ENCODE measurements at places on chromosomes 1 and 21.

- no peak for DNase-seq
These were observed 6.9 kb upstream of the TAS1R2 start for GRCh38 chr1:18866314-18866713.

DNA sequence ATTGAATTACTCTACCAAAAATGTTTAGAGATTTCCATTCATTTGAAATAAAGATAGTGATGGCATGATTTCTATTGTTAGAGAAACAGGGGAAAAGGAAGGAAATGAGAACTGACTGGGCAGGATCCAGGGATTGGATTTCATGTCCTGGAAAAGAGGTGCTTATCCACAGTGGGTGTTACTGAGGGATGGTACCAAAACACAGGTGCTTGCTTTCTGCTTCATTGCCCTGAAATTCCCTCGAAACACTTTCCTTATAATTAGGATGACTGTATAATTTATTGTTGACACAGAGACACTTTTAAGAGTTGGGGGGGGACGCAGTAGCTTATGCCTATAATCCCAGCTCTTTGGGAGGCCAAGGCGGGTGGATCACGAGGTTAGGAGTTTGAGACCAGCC is 185.0 kb upstream of the KCNK2 start:
- DNase-seq, result no peak

DNA sequence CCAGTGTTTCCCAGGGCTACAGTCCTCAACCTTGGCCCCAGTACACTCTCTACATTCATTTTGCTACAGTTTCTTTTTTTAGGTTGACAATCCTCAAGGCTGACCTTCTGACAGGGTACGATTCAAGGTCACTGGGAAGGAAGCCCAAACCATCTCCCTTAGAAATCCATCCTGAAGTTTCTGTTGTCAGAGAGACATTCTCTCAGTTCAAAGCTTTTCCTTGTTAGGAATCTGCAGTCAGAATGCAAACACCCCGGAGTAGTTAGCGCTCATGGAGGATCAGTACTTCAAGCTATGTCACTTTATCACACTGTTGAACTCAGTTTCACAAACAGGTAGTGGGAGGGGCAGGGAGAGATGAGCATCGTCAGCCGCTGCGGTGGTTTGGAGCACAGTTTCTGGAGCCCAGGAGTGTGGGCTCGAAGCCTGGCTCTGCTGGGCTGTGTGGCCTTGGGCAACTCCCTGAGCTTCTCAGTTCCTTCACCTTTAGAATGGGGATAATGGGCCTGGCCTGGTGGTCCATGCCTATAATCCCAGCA is 4.2 kb downstream of the SLC2A5 start:
- no peak for DNase-seq

DNA sequence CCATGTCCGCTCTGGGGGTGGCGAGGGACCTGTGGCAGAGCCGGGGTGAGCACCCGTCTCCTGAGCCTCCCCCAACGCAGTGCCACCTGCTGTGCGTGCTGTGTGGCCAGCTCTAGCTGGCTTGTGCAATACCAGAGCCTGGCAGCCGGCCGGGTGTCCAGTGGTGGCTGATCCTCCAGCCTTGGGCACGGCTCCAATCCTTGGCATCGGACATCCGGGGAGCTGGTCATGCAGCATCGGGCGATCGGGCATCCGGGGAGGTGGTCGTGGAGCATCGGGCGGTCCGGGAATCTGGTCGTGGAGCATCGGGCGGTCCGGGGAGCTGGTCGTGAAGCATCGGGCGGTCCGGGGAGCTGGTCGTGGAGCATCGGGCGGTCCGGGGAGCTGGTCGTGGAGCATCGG is 8.1 kb downstream of the SLX9 start:
- DNase-seq, result no peak

GRCh38 chr1:31633117-31633516 is 11.6 kb downstream of the PEF1 start:
- DNase-seq, result no peak

DNA sequence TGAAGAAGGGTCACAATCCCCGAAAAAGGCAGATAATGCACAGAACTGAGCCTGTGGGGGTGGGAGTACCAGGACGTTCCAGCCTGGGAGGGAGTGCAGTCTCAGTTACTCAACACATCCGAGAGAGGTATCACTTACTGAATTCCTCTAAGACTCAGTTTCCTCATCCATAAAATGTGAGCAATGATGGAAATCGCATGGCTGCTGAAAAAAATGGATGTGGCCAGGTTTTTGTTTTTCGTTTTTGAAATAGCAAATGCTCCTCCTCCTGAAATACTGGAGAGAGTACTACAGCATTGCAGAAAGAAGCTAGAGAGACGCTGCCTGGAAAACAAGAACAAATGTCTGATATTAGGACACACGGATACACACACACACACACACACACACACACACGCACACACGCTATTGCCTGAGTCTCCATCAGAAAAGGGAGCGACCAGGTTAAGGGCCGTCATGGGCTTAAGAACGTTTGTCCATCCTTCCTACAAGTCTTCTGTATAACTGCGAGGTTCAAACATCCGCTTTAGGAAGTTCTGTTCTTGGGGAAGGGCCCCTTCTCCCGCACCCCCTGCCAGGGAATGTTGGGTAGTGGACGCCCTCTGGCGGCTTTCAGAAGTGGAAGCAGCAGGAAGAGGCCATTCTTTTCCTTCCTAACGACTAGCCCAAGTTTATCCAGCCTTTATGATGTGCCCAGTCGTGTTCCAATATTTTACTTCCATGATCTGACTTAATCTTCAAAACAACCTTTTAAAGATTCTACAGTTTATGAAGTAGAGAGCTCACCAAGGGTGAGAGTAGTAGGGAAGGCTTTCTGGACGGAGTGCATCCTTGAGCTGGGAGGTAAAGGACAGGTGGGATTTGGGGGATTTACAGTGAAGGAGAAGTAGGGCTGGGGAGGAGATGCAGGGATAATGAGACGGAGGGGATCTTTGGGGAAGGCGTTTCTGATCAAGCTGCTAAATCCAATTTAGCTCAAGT is 699 bp upstream of the NES start:
- no peak for DNase-seq

DNA sequence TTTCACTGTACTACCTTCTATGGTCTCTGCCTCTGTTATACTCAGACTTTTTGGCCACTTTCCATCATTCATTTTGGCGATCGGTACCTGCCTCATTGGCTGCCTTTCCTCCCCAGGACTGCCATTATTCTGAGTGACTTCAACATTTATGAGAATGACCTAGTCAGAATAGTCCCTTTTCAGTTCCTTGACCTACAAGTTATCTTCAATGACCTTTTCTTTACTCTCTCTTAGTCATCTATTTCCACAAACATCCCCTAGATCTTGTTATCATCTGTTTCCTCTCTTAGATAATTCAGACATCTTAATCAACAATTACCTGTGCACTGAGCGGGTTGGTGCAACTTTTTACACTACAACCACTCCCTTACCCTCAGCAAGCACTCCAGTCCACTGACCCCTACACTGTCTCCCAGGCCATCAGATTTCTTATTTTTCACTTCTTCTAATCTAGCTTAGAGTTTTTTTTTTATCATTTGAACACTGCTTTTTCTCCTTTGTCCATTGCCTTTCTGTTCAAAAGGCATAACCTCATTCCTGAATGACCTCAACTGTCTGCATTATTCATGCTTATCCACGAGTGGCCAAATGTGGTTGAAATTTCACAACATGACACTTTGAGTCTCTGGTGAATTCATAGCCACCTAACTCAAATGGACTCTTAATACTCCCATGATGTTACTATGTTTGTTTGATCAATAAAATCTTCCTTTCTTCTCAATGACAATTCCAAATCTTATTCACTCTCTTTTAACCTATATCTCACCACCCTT is 112.7 kb downstream of the HMCN1 start:
- no peak for DNase-seq

DNA sequence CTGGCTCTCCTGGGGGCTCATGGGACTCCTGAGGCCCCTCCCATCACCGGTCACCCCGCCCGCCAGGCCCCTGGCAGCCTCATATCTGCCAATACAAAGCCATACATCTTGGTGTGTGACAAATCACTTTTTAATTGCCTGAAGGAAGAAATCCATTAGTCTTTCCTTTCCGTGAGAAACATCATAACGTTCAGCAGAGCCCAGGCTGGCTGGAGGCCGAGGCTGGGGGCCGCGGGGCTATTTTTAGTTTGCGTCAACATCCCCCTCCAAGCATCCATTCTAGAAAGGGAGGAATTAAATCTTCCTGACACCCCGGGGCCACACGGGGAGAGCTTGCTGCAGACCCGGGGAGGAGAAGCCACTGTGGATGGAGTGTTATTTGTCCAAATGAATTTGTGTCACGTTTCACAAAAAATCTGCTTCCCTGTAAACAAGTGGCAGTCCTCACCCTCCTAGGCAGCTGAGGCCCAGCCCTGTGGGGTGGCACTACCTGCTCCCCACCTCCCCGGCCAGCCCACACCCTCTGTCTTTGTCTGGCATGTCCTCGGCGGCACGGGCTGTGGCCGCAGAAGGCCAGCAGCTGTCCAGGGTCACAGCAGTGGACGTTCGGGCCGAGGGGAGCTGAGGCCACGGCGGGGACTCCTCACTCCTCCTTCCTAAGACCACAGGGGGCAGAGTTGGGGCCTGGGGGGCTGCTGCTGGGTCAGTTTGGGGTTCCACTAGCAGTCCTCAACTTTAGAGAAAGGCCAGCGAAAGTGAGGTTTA is 236.9 kb upstream of the VAMP3 start:
- no peak for DNase-seq
